ENCODE measurements at places on chromosomes 2 and 18.

DNA sequence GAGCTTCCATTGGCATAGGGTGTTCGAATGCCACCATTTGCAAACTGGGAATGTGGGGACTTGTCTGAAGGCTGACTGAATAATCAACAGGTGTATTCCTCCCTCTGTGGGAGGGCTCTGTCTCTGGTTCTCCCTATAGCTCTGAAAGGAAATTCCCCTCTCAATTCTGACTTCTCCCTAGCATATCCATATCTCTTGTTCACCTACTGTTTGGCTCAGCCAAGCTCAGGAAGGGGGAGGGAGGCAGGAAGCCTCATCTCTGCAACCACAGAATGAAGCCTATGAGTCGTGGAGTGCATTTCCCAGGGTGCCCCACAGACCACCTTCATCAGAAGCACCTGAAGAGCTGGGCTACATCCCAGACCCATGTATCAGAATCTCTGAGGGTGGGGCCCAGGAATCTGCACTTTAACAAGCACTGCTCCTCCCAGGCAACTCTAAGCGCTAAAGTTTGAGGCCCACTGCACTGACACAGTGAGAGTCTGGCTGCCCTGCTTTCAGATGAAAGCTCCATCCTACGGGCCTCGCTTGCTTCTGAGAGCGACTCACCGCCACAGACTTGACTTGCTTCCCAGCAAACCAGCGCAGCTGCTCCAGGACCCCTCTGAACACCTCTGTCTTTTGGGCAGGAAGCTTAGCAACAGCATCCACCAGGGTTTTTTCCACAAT, 32.0 kb downstream of the XDH start:
- no peak for DNase-seq

DNA sequence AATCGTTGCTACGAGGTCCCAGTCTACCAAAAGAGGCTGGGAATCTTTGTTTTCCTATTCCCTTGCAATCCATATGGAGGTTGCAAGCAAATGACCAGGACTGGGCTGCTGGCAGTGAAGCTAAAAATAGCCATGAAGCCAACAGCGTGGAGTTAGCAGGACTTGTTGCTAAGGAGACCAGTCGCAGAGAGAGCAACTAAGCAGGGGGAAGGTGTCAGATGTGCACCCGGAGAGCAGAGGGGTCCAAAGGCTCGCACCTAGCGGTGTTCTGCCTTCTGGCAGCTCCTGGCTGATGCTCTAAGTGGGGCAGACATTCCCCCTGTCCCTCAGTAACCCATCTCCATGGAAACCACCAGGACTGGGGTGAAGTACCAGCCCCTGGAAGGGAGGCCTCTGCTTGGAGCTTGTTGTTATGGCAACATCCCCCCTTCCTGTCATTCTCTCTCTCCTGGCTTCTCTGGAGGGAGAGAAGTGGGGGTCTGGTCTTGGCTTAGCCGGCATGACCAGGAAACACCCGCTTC, 84.6 kb downstream of the DNMT3A start:
- no peak for DNase-seq

- no peak for DNase-seq
Measured at GRCh38 chr18:44474591-44474990, 206.1 kb upstream of the SETBP1 start.

GRCh38 chr2:118179445-118179844, 91.2 kb downstream of the INSIG2 start:
- DNase-seq: no peak

DNA sequence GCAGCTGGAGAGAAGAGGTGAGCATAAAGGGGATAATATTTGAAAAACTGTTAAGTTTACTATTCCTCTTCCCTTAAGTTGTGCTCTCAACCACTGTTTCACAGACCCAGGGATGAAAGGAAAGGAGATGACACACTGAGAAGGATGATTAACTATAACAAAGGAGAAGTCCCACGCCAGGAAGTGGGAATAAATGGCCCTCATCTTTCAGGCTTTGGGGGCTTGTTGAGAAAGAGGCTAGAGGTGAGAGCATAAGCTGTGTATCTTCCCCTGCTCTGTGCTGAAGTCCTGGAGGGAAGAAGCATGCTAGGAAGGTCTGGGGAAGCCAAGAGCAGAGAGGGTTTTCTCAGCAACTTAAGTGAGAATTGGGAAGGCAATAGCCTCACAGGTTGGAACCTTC, 399.1 kb upstream of the ATP5MC3 start:
- no peak for DNase-seq

GRCh38 chr2:231036131-231036530, 1.2 kb upstream of the C2orf72 start:
- no peak for DNase-seq

- DNase-seq: no peak
Measured at GRCh38 chr2:72982219-72982618, 64.9 kb downstream of the EMX1 start.

DNA sequence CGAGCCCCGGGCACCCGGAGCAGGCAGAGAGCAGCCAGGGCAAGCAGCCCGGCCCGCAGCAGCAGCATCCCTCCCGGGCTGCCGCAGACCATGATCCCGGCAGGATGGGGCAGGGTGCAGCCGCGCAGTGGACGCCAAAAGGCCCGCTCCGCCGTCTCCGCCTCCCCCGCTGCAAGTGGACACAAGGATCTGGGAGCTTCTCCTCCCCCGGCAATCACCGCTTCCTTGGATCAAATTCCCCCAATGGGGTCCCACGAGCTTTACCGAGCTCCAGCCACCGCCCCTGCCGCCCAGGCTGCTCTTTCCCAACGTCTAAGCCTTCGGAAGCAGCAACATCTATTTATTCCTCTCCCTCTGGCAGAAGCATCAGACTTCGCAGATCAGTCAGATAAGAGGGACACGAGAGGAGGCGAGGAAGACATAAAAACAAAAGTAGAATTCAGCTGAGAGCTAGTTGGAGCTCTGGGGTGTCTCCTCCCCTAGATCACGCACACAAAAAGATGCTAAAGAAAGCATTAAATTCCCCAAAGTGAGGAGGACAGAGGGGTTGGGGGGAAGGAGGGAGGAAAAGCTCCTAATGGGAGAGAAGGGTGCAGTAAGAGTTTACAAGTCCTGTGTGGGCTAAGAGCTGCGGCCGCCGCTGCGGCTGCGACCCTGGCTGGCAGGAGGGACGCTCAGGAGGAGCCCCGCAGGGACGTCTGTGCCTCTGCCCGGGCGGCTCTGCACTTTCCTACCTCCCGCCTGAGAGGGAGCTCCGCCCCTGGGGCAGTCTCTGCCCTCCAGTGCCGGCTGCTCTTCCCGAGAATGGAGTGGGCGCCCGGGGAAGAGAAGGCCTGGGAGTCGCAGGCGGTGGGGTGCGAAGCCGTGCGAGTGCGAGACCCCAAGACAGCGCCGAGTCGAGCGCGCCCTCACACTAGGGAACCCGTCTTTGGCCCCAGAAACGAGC, at the start of gene FRZB:
Gene FRZB (minus strand): TSS at position 177 of the 946 bp plus-strand sequence. CDS start 85 bp downstream, at position 92.
- DNase-seq: no peak

DNA sequence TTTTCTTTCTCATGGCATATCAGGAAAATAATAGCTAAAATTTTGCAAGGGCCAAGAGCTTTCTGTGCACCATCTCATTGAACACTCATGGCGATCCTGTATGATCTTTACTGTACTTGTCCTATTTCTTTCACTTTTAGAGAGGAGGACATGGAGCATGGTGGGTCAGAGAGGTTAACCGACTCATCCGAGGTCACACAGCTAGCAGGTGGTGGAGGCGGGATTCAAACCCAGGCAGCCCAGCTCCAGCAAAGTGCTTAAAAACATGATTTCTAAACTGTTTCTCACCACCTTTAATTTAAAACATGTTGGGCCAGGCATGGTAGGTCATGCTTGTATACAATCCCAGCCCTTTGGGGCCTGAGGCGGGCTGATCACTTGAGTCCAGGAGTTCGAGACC, 6.4 kb downstream of the NGEF start:
- no peak for DNase-seq

DNA sequence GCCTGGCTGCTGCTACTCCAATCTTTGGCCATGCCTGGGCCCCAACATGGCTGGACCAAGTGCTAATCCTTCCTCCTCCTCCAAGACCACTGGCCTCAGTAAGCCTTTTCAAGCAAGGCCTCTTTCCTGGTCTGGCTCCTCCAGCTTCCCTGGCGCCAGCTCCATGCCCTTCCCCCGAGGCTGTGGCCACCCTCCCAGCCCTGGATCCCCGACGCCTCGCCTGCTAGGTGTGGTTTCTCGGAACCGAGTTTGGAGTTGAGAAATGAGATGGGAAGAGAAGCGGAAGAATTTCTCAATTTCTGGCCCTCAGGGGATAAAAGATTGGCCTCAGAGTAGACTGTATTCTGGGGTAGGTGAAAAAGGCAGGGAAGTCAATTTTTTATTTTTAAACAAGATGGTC, 46.4 kb downstream of the ADCY3 start:
- no peak for DNase-seq

GRCh38 chr2:63432373-63432772, 155.9 kb downstream of the WDPCP start:
- DNase-seq: no peak

GRCh38 chr18:34710934-34711333, 836 bp downstream of the DTNA start:
- DNase-seq: no peak

GRCh38 chr2:6773694-6774044, 92.0 kb downstream of the CMPK2 start:
- DNase-seq: no peak

GRCh38 chr2:237869343-237870102, 10.1 kb downstream of the RAMP1 start:
- no peak for DNase-seq

DNA sequence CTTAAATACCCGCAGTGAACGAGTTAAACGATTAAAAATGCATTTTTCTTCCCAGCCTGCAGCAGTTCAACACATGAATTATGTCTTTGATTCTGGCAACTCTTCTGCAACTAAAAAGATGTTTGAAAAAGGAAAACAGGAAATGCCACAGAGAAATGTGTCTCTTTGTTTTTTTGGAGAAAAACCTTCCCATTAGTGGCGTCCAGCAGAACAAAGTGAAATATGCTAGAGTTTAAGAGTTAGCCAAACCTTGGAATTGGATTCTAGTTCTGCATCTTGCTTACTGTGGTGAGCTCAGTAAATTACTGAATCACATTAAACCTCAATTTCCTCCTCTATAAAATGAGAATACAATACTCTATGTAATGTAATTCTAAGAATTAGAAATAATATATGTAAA, 900.2 kb upstream of the ACVR2A start:
- DNase-seq: no peak

GRCh38 chr2:191552066-191552465, 125.9 kb upstream of the NABP1 start:
- DNase-seq: no peak

DNA sequence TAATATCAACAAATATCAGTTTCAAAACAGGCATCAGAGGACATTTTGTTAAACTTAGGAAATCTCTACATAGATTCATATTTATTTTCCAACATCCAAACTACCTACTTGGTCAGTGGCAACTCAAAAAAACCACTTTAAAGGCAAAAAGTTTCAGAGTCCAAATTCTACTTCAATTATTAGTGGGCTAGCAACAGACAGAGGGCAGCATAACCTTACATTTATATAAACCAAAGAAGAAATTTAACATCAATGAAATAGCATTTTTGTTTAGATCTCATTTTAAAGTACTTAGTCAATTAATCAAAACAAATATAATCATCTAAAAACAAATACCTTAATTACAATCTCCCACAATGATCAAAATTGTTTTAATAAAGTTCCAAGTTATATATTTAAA, 33.3 kb downstream of the RTTN start:
- DNase-seq: no peak

DNA sequence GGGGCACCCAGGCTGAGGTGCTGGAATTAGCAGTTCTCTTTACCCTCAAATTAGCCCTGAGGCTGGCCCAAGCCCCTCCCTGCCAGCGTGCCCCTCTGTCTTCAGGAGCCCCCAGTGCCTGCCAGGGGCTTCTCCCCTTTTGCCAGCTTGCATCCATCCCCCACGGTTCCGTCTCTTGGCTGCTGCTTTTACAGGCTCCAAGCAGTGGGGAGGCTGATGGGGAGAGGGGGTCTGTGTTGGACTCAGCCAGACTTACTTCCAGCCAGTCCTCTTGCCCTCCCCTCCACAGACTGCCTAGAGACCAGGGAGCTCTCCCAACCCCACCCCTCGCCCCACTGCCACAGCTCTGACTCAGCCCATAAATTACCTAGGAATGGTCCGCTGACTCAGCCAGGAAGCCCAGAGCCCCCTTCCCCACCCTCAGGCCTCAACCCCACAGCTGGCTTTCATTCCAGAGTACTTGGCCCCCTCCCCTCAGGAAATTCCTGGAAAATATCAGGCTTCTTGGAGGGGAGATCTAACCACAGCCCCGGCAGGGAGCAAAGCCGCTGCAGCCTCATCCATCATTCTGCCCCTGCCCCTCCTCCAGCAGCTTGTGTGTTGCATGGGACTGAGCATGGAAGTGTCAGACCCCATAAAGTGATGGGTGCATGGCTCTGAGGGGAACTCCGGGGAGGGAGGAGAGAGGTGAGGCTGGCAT, 184.6 kb downstream of the ZFP36L2 start:
- no peak for DNase-seq

GRCh38 chr2:10079870-10080535, at the start of gene CYS1:
TSS of gene CYS1 (minus strand) at chr2:10080411. CDS start at chr2:10080223, 188 bp downstream.
- DNase-seq: no peak

DNA sequence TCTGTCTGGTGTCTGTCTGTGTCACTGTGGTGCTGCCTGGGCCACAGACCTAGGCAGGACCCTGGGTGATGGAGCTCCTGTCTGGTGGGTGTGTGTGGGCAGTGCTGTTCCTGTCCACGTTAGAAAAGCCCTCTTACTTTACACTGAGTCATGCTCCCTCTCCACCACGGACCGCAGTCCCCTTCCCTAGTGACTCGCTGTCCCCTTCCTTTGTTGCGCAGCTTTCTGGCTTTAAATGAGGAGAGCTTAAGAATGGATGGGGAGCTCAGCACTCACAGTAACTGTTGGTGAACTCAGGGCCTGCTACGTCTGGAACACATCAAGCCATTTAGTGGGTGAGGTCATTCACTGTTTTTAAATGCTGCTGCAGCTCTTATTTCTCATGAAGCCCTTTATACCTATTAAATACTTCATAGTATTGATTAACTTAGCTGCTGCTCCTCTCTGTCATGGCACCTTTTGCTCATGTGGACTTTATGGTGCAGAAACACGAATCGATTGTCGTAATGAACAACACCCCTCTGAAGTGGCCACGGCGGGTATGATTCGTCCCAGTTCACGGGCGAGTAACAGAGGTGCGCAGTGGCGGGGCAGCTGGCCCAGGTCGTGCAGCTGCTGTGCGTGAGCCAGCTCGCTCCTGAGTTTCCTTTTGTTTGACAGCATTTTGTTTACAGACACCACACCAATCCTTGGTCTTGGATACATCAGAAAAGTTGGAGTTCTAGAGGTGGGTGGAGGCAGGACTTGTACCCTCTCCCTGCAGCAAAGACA, 100.4 kb downstream of the LDLRAD4 start:
- no peak for DNase-seq

DNA sequence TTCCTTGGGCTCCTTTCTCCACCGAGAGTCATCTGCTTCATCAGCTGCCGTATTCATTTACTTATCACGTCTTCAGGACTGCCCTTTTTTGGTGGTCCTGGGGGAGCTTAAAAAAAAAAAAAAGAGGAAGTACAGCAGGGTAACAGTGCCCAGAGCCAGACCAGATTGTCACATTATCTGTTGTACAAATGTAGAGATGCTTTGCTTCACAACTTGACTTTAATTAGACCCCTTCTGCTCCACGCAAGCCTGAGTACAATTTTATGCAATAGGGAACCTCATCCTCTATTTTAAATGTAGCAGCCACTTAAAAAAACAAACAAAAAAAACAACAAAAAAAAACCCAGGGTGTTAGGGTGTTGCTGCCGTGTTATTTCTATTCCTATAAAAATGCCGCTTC, 128.3 kb downstream of the PRPF40A start:
- DNase-seq: no peak
